ENCODE measurements at places on chromosomes 3 and 15.

DNA sequence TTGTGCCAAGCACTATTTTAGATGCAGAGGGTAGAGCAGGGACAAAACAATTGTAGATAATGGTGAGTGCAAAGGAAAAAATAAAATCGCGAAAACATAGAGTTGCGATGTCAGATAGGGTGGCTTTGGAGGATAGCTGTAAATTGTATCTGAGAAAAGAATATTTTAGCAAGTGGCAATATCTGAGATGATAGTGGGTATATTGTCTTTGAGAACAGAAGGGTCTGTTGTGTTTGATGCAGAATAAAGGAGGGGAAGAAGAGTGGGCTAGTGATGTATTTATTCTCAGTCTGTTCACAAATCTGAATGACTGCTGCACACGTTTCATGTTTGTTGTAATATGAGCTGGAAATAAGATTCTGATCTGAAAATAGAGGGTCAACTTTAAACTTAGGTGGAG is 396.8 kb downstream of the CADM2 start:
- no peaks in the 10 kb centered on the region for H3K27me3 ChIP-seq
- H3K27ac ChIP-seq: no peak overlapping the region
- no peak overlapping the region for H3K4me3 ChIP-seq
- no peaks in the 10 kb centered on the region for H3K36me3 ChIP-seq

DNA sequence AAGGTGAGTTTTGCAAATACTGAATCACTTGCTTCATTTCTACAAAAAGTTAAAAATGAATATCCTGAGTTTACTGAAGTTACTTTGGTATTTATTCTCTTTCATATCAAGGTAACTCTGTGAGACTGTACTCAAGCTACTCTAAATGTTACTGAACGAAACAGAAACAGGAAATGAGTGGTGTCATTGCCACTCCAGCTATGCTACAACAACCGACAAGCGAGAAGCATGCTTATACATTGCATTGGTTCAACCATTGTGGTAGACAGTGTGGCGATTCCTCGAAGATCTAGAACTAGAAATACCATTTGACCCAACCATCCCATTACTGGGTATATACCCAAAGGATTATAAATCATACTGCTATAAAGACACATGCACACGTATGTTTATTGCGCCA is 313.2 kb upstream of the THBS1 start:
- no peak for DNase-seq
- no peak overlapping the region for H3K27ac ChIP-seq
- no peaks in the 10 kb centered on the region for H3K36me3 ChIP-seq
- no peaks in the 10 kb centered on the region for H3K4me1 ChIP-seq
- no peak overlapping the region for H3K4me3 ChIP-seq

- H3K27me3 ChIP-seq: no peaks in the 10 kb centered on the region
- H3K4me3 ChIP-seq: no peak overlapping the region
- H3K4me1 ChIP-seq: no peaks in the 10 kb centered on the region
- H3K27ac ChIP-seq: no peak overlapping the region
Observed at GRCh38 chr3:126313580-126314304, 43.5 kb downstream of the KLF15 start.

DNA sequence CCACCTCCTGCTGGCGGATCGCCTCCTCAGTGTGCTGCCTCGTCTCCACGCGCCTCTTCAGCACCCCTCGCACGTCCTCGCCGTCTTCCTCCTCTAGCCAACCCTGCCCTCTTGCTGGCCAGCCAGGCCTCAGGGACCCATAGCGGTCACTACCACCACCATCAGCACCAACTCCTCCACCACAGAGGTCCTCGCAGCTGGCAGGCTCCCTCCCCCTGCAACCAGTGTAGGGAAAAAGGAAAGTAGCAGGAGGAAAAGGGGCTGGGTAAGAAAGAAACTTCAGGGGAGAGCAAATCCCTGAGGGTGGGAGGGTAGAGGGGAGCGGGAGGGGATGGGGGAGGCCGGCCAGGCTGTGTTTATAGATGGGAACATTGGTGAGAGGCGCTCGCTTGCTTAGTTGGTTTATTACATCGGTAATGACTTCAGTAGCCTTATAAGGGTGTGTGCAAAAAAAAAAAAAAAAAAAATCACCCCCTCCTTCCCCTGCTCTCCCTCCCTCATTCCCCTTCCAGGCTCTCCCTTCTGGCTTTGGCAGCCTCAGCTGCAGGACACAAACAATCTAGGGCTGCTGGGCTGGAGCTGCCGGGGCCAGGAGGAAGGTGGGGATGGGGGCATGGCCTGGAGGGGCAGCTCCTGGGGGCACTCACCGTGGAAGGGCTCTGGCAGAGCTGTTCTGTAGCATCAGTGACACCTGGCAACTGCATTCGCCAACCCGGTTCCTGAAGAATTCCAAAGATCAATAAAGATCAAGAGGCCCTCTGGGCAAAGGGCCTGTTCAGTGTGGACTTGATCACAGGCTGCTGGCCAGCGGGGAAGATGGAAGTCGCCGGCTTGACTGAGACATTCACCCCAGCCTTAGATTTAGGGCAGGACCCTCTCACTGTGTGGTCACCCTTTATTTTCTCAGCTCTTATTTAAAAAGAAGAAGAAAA is 116.2 kb upstream of the HACD2 start:
- H3K36me3 ChIP-seq: no peaks in the 10 kb centered on the region
- no peaks in the 10 kb centered on the region for H3K4me1 ChIP-seq
- H3K4me3 ChIP-seq: no peak overlapping the region
- no peak for DNase-seq

DNA sequence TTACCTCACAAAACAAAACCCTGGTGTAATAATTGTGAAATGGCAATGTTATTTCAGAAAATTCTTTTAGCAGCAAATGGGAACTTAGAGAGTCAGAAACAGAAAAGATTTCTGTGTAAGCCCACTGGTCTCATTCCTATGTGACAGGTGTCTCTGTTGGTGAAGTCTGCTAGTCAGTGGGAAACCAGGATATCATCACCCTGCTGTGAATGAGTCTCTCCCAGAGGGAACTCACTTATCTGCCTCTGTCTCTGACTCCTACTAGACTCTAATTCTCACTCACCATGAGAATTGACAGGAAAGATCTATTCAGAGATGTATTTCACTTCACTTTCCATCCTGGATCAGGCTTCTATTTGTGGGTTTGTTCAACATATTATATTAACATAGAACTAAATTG is 266.0 kb downstream of the EPHA3 start:
- H3K27ac ChIP-seq: no peak overlapping the region
- H3K36me3 ChIP-seq: no peaks in the 10 kb centered on the region
- DNase-seq: no peak
- no peak overlapping the region for H3K4me3 ChIP-seq
- H3K27me3 ChIP-seq: no peaks in the 10 kb centered on the region

DNA sequence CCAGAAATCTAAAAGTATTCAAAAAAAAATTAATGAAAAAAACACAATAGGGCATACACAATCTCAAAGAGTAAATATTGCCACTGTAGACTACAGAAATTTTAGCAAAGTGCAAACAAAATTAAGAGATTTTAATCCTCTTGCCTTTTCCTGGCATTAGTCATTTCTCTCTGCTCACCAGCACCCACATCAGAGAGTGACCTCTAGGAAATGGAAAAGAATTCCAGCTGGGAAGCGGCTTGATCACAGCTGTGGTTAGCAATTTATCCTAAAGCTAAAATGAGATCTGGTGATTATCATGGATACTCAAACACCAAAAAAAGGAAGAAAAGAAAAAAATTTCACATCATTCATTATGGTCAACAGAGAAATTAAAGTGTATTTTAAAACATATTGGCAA is 7.5 kb downstream of the CSNK1G1 start:
- no peak overlapping the region for H3K27ac ChIP-seq
- no peak for DNase-seq
- H3K4me1 ChIP-seq: no peaks in the 10 kb centered on the region
- no peaks in the 10 kb centered on the region for H3K27me3 ChIP-seq
- peaks cover 9% of the 10 kb centered on the region for H3K36me3 ChIP-seq

DNA sequence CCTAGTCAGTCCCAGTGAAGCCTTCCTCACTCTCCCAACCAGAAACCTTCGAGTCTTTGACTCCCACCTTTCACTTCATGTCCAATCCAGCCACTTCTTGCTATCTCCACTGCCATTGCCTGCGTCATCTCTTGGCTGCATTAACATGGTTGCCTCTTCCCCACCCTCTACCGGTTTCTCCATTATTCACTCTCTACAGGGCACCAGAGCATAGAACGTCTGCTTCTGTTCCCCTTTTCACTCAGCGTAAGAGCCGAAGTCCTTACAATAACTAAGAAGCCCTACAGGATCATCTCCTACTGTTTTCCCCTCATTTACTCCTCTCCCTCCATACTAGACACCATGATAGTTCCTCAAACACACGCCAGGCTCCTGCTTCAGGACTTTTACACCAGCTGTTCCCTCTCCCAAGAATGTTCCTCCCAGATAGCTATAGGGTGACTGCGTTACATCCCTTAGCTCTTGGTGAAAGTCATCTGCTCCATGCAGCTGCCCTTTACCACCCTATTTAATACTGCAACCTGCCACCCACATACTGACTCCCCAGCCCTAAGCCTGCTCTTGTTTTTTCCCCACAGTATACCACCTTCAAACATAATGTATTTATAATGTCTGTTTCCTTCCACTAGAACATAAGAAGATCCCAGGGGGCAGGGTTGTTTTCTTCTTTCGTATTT is 30.9 kb downstream of the RCN2 start:
- no peaks in the 10 kb centered on the region for H3K27me3 ChIP-seq
- no peak overlapping the region for H3K27ac ChIP-seq
- H3K36me3 ChIP-seq: no peaks in the 10 kb centered on the region
- no peak for DNase-seq
- no peaks in the 10 kb centered on the region for H3K4me1 ChIP-seq

GRCh38 chr15:38411902-38412301 is 42.0 kb upstream of the FAM98B start:
- no peak for DNase-seq
- no peaks in the 10 kb centered on the region for H3K4me1 ChIP-seq
- no peak overlapping the region for H3K27ac ChIP-seq
- H3K27me3 ChIP-seq: no peaks in the 10 kb centered on the region
- no peaks in the 10 kb centered on the region for H3K36me3 ChIP-seq
- no peak overlapping the region for H3K4me3 ChIP-seq

DNA sequence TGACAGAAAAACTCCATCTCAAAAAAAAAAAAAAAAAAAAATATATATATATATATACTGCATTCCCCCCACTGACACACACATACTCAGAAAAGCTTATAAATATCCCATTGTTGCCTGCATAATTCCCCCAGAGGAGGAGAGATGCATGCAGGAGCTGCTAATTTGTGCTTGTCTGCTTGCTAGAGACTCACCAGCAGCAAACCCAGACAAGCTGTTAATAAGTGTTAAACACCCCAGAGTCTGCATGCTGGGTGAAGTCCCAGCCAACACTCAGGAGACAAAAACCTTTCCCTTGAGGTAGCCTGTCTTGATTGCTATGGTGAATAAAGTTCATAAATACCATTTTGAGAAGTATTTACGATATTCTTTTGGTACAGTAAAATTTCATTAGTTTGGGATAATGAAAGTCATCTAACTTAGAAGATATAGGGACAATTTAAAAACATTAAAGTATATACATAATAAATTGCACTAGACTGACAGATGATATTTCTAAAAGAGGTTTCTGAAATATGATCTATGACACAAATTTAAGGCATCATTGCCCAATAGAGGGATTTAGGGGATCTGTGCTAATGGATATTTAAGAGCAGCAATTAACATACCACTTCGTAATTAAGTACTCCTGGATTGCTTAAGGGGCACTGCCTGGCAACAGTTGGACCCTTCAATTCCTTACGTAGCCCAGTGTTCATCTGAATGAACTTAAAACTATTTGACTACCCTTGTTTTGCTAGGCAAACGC is 400.0 kb upstream of the C2CD4B start:
- no peaks in the 10 kb centered on the region for H3K4me1 ChIP-seq
- H3K27me3 ChIP-seq: no peaks in the 10 kb centered on the region
- H3K36me3 ChIP-seq: no peaks in the 10 kb centered on the region
- H3K27ac ChIP-seq: no peak overlapping the region
- DNase-seq: no peak

- H3K27me3 ChIP-seq: peaks cover 3% of the 10 kb centered on the region
- H3K4me3 ChIP-seq: no peak overlapping the region
- no peaks in the 10 kb centered on the region for H3K4me1 ChIP-seq
- DNase-seq: no peak
- no peak overlapping the region for H3K27ac ChIP-seq
Observed at GRCh38 chr15:73717802-73718201, 33.6 kb downstream of the CD276 start.

- DNase-seq: no peak
- H3K4me1 ChIP-seq: no peaks in the 10 kb centered on the region
- H3K36me3 ChIP-seq: no peaks in the 10 kb centered on the region
- no peak overlapping the region for H3K27ac ChIP-seq
Observed at GRCh38 chr3:190019006-190019405, 101.7 kb downstream of the P3H2 start.

- H3K27ac ChIP-seq: no peak overlapping the region
- no peak overlapping the region for H3K4me3 ChIP-seq
- H3K4me1 ChIP-seq: no peaks in the 10 kb centered on the region
- DNase-seq: no peak
Observed at GRCh38 chr3:81929697-81930096, 168.3 kb upstream of the GBE1 start.

GRCh38 chr3:47578691-47579632 is at the start of gene CSPG5:
CSPG5 (minus strand) TSS chr3:47578865; CDS start chr3:47578693, 172 bp downstream.
- H3K4me3 ChIP-seq: peak within 1 kb of the TSS; percentile 67
- no peak for DNase-seq
- H3K4me1 ChIP-seq: peaks cover 6% of the 10 kb centered on the region

DNA sequence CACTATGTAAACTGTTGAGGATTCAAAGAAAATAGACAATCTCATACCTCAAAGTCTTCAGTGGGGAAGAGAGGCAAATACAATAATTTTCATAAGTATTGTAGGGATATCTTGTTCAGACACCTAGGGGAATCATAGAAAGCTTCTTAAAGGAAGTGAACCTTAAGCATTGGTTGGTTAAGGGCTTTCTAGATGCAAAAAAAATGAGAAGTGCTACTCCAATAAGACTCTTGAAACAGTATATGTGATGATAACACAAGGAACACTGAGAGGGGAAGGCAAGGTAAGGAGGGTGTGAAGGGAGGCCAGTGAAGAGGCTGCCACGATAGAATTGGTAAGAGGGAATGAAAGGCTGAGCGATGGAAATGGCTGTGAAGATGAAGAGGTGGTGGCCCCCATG is 104.1 kb downstream of the TPRG1 start:
- no peaks in the 10 kb centered on the region for H3K36me3 ChIP-seq
- H3K27ac ChIP-seq: no peak overlapping the region
- no peak overlapping the region for H3K4me3 ChIP-seq
- peaks cover 15% of the 10 kb centered on the region for H3K4me1 ChIP-seq
- no peak for DNase-seq
- no peaks in the 10 kb centered on the region for H3K27me3 ChIP-seq

GRCh38 chr15:42491539-42492225 is 741 bp upstream of the ZNF106 start:
- no peak for DNase-seq
- H3K4me3 ChIP-seq: peak overlapping the region; percentile 93
- peaks cover 17% of the 10 kb centered on the region for H3K4me1 ChIP-seq
- no peaks in the 10 kb centered on the region for H3K36me3 ChIP-seq

DNA sequence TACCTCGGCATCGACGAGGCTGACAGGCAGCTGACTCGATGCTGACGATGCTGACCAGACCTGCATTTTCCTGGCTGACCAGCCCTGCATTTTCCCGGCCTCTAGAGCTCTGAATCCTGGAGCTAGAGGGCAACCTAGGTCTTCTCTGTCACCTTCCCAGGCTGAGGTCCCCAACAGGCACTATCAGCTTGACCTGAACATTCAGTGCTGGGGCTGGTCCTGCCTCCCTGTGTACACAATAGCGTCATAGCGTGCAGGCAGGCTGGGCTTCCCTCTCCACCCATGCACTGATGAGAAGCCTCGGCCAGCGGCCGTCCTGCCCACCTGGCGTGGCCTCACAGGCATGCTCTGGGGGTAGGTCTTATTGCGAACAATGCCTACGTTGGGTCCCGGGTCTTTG is 62.3 kb upstream of the SNRPA1 start:
- no peaks in the 10 kb centered on the region for H3K36me3 ChIP-seq
- no peak overlapping the region for H3K27ac ChIP-seq
- no peaks in the 10 kb centered on the region for H3K27me3 ChIP-seq
- H3K4me1 ChIP-seq: no peaks in the 10 kb centered on the region
- H3K4me3 ChIP-seq: no peak overlapping the region

All from thymus (tissue), 14 donors.